ENCODE measurements at places on chromosomes 11 and 22. TPM values are rescaled to one million over a fixed set of nuclear protein-coding genes. Genes with fewer than 3 reads are reported as not detected.
A peak's percentile ranks its signal among the peaks of the same experiment; 100 is the strongest.

The FOLH1 gene
- 6.1 TPM for total RNA-seq

The BEST1 gene
- total RNA-seq = 8.6 TPM

DNA sequence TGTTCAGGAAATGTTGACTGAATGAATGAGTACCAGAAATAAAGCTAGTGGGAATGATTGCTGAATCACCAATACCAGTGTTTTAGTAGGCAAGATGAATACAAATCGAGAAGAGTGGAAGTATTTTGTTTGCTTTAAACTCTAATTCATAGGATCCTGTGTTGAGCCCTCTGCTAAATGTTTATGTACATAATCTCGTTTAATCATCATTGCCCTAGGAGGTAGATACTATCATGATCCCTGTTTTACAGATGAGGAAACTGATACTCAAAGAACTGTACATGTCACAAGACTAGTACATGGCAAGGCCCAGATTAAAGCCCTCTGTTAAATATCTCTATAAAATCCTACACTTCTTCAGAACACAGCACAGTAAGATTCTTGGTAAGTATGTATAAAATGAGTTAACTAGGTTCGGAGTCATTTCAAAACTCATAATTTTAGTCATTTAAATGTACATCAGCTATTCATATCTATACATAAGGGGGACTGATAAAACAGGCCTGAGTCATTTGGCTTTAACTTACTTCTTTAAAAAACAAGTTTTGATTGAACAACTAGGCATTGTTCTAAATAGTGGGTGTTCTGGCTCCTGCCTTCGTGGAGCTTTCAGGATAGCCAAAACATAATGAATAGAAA is 97.1 kb downstream of the EXT2 start:
- no peak for DNase-seq

DNA sequence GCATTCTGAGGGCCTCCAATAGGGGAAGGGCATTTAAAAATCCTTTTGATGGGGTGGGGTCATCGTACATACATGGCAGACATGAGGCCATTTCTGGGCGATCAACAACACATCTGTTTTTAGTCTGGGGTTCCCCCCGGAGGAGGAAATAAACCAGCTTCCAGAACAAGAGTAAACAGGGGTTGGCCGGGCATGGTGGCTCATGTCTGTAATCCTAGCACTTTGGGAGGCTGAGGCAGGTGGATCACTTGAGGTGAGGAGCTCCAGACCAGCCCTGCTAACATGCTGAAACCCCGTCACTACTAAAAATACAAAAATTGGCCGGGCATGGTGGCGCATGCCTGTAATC is 12.0 kb downstream of the PRSS23 start:
- DNase-seq = no peak

The NAALADL1 gene
- not detected for total RNA-seq

The NXPE4 gene
- not detected for total RNA-seq

- DNase-seq = no peak
These were observed 1571.2 kb upstream of the RAG2 start for GRCh38 chr11:38169286-38169685.

DNA sequence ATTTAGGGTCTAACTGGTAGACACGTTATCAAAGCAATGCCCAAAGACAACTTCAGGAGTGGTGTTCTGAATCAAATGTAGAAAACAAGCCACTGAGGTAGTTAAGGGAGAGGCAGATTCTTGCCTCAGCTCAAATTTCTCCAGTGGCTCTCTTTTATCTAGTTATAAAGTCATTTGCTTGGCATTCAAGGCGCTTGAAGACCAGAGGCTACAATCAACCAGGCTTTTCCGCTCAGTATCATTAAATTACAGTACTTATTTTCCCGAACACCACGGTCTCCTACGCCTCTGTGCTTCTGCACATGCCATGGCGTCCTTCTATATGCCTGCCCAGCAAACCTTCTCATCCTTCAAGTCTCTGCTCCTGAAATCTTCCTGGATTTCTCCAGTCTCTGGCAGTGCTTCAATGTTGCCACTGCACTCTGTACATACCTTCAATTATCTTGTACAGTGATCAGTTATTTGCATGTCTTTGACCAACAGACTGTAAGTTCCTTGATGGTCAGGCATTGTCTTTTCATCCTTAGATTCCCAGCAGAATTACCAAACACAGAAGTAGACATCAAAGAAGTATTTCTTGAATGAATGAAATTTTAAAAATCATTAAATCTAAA is 1.4 kb downstream of the POGLUT3 start:
- peak; percentile 29 for DNase-seq
